ENCODE measurements at places on chromosomes 7 and 10.

- no peak for DNase-seq
Measured at GRCh38 chr10:129586898-129587443, 119.9 kb downstream of the MGMT start.

- DNase-seq, result no peak
Measured at GRCh38 chr10:53469383-53469782, 696.8 kb upstream of the MBL2 start.

DNA sequence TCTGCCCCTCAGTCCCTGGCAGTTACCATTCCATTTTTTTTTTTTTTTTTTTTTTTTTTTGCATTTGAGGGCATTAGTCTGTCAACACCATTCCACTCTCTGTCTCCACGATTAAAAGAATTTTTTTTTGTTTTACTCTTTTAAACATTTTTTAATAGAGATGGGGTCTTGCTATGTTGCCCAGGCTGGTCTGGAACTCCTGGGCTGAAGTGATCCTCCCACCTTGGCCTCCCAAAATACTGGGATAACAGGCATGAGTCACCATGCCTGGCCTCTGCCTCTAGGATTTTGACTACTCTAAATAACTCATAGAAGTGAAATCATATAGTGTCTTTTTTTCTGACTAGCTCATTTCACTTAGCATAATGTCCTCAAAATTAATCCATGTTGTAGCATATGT, 16.5 kb upstream of the CLDN3 start:
- no peak for DNase-seq

DNA sequence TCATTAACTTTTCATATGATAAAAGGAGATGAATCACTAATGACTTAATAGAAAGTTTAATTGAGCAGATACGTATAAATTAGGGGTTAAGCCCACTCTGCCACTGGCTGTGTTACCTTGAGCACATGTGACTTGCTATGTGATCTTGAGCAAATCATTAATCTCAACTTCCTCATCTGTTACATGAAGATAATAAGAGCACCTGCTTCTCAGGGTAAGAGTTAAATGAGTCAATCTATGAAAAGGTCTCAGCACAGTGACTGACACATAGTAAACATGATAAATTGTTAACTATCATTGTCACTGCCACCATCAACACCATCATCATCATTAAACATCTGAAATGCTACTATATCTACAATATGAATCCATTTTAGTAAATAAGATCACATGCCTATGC, 110.8 kb downstream of the TPK1 start:
- no peak for DNase-seq

- no peak for DNase-seq
Measured at GRCh38 chr10:103882285-103883007, 27.1 kb upstream of the SH3PXD2A start.
